ENCODE measurements at places on chromosomes 1 and 21.
A peak's percentile ranks its signal among the peaks of the same experiment; 100 is the strongest.

DNA sequence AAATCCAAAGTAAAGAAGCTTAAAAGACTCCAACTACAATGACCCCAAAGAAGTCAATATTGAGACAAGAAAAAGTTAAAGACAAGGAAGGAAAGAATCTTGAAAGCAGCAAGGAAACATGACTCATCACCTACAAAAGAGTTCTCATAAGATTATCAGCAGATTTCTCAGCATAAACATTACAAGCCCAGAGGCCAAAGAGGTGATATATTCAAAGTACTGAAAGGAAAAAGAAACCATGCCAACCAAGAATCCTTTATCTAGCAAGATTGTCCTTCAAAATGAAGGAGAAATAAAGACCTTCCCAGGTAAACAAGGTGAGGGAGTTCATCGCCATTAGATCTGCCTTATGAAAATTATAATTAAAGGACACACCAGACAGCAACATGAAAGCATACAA, 49.8 kb downstream of the CSMD2 start:
- DNase-seq: no peak

DNA sequence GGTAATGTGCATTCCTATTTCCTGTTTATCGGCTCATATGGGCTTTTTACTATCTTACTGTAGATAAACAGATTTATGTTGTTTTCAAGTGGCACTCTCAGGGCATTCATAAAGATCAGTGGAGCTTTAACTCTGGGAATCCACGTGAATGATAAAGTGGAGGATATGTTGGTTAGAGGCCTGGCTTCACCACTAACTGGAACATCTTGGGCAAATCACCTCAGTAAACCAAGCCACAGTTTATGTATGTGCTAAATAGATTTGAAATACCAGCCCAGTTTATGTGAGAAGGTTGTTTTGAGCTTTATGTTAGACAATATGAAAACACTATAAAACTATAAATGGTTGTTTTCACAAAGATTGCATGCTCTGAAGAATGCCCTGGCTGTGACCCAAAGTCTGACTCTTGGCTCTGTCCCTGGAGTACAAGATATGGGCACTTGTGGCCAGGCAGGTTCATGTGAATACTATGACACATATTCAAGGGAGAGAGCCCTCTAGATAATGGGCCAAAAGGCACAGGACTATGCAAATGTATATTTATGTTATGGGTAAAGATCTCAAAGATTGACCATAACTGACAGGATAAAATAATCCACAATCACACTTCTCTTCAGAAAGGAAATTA, 36.7 kb downstream of the FAM163A start:
- no peak for DNase-seq

GRCh38 chr1:66696771-66697170, 55.5 kb upstream of the DYNLT5 start:
- DNase-seq: no peak

DNA sequence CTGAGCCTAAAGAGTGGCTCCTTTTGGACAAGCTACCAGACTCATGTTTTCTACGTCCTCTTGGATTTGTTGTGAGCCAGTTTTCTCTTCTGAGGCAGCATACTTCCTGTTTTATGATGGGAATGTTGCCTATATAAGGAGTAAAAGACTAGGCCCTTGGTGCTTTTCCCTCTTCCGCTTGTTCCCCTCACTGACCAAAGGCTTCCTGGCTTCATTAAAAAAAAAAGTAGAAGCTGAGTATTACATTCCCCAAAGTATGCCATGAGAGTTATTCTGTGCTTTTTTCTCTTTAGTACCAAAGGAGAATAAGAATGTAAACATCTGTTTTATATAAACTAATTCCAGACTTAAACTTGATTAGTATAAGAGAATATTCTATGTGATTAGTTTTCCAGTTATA, 6.5 kb upstream of the HMCN1 start:
- DNase-seq: no peak

GRCh38 chr1:8474369-8474768, 156.5 kb downstream of the SLC45A1 start:
- DNase-seq: no peak

- DNase-seq: no peak
Observed at GRCh38 chr1:189180057-189180456, 1297.6 kb downstream of the BRINP3 start.

DNA sequence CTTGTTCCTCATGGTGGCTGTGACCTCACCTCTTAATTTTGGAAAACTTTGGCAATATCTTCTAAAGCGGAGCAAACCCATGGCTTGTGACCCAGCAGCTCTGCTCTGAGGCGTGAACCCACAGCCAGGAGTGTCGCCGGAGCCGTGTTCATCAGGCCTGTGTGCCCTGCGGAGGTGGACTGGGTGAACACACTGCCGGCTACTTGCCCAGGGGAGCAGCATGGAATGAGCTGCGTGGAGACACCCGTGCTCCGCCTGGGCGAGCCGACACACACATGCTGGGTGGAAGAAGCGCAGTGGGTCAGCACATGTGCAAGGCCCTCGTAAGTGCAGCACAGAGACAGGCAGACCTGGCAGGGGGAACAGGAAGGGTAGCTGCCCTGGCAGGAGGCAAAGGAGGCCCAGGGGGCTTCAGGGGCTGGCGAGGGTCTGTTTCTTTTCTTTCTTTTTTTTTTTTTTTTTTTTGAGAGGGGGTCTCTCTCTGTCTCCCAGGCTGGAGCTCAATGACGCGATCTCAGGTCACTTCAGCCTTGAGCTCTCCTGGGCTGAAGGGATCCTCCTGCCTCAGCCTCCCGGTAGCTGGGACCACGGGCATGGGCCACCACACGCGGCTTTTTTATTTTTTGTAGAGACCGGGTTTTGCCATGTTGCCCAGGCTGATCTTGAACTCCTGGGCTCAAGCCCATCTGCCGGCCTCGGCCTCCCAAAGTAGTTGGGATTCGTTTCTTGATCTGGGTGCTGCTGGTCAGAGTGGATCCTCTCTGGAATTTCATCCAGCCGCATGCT, 41.8 kb downstream of the AGPAT3 start:
- peak; percentile 61 for DNase-seq

DNA sequence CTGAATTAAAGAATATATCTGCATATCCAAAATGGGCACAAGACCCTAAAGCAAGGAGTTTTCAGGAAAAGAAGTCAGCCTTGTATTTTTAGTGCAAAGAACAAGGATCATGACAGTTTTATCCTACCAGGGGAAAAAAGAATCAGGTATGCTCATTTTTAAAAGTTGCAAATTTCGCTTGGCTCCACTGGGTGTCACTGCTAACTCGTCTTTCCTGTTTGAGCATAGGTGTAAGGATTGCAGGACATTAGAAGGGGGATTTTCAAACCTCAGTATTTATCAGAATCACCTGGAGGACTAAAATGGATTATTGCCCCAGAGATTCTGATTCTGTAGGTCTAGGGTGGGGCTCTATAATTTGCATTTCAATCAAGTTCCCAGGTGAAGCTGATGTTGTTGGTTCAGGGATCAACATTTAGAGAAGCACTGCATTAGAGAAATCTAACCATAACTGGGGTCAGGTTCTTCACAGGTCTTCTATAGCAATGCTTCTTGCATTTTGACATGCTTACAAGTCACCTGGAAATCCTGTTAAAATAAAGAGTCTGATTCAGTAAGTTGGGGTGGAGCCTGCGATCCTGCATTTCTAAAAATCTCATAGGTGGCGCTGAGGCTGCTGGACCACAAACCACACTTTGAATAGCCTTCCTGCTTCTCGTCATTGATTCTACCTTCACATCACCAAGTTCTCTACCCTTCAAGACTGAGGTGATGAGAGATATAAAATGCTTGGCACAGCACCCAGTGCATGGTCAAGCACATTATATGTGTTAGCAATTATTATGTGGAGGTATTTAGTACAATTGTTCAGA, 39.6 kb downstream of the NUF2 start:
- DNase-seq: no peak

GRCh38 chr1:205998457-205999241, 4.5 kb downstream of the RAB7B start:
- no peak for DNase-seq

DNA sequence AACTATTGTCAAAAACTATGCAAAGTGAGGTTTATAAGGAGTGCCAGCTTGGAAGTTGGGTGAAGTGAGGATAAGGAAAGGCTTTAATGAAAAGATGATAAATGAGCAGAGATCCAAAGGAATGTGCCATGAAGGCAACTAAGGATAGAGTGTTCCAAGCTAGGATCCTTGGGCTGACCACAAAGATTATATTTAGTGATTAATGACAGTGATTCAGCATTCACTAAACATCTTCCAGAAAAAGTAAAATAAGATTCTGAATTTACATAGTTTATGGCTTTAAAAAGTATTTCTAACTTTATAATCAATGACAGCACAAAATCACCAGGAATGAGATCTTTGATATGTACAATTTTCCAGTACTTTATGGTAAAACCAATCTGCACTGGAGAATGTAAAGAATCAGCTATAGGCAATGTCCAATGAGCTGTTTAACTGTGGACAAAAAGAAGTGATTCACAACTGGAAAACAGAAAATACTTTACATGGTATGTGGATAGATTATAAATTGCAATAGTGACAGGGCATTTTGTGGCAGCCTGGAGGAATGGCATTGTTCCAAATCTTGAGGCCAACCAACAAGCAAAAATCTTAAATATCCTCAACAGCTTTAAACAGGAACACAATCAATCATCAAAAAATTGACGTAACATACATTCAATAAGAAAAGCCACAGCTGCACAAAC, 91.2 kb upstream of the KCTD3 start:
- no peak for DNase-seq

- no peak for DNase-seq
Observed at GRCh38 chr1:212446333-212446732, 13.6 kb downstream of the NENF start.

DNA sequence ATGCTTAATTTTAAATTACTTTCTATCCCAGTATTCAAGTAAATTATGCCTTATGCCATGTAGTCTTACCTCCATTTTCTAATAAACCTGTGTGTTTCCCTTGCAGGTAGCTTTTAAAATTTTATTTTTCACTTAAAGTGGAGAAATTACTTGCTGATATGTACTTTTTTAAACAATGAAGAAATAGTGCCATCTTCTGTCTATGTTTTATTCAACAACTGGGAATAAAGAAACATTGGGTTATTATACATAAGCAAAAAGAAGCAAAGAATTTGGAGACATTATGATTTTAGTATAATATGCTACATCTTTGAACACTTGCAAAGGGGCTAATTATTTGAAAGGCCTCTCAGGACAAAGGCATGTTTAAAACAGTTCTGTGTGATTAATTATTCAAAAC, 1912.9 kb downstream of the MRPL39 start:
- no peak for DNase-seq

- DNase-seq: peak; percentile 90
Observed at GRCh38 chr1:25810341-25811299, 9.1 kb upstream of the MTFR1L start.

DNA sequence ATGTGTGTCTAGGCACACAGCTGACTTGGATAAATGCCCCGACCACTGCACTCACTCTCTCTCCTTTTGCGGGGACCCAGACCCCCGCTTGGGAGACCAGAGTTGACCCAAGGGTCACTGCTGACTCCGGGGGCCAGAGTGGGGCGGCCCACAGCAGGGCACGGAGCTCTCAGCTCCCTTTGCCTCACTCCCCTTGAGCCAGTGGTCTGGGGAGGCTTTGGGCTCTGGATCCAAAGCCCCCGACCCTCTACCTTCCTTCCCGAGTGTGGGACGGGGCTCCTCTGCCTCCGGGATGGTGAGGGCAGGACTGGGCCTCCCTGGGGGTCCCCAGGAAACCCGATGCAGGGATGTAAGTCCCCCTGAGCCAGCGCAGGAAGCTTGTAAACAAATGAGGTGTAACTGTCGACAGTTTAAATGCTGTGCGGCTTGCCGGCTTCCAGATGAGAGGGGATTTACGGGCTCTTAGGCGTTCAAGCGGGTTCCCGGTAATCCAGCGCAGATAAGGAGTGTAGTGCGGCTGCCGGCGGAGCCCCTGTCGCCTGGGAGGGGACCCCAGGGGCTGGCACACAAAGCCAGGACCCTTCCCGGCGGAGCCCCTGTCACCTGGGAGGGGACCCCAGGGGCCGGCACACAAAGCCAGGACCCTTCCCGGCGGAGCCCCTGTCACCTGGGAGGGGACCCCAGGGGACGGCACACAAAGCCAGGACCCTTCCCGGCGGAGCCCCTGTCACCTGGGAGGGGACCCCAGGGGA, 7.4 kb downstream of the ACTRT2 start:
- peak; percentile 69 for DNase-seq

DNA sequence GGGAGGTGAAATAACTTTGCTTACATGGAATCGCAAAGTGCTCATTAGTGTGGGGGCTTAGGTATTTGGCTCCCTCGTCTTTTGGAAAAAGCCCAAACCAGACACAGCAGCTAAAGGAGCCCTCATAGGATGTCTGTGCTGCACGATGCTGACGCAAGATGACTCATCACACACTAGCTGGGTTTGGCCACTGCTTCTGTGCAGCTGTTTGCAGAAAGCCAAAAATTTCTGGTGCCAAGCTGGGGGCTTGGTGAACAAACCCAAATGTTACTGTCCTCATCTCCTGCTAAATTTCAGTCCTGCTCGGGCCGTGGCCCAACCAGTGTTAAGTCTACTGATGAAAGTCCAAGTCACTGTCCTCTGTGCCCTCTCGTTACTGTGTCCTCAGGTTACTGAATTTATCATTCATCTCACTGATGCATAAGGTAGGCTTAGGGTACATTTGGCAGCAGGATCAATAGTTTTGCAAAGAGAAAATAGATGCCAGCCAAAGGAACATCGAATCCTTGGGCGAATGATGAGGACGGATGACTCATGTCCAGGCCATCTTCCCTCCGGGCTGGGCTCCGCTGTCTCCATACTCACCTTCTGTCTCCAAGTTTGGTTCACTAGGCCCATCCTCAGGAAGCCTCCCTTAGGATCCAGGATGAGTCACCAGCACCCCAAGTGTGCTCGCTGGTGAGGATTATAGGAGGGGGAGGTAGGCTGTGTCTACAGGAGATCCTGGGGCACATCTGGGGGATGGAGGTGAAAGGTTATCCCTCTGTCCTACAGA, 177.7 kb downstream of the ADSS2 start:
- DNase-seq: peak; percentile 76

- no peak for DNase-seq
Observed at GRCh38 chr1:156134716-156135435, 18.5 kb upstream of the SEMA4A start.

- DNase-seq: no peak
Observed at GRCh38 chr1:41388510-41388909, 27.3 kb downstream of the FOXO6 start.

DNA sequence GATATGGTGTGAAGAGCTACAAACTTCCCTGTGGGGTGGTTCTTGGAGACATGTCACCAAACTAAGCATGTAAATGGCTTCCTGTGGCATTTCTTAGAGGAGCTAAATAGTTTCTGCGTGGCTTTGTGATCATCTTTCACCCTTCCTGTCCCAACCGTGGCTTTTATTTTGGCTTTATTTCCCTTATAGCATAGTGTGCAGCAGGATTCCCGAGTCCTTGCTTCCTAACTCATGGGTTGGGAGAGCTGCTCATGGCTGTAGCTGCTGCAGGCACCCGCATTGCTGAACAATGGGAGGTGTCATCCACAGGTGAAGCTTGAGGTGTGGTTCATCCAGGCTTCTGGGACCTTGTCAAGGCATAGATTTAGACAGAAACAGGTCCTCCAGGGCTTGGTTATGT, 192.0 kb downstream of the SDCCAG8 start:
- no peak for DNase-seq

- DNase-seq: no peak
Observed at GRCh38 chr1:155932081-155932480, 2.1 kb downstream of the KHDC4 start.
